ENCODE measurements at places on chromosomes 1 and 21.

DNA sequence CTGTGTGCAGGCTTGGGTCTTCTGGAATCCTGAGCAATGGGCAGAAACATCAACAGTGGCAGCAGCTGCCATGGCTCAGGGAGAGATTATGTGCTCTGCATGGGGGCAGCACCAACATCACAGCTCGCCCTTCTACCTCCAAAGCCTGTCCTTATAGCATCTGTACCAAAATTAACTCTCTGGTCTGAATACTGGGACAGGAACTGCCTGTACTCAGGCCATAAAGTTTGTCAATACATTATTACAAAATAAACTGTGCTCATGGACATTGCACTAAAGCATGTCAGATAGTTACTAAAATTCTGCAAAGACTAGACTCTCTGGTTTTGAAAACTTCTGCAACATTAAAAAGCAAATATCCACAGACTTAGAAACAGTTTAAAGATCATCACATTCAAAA, 91.6 kb downstream of the ZC3H11B start:
- DNase-seq: no peak

DNA sequence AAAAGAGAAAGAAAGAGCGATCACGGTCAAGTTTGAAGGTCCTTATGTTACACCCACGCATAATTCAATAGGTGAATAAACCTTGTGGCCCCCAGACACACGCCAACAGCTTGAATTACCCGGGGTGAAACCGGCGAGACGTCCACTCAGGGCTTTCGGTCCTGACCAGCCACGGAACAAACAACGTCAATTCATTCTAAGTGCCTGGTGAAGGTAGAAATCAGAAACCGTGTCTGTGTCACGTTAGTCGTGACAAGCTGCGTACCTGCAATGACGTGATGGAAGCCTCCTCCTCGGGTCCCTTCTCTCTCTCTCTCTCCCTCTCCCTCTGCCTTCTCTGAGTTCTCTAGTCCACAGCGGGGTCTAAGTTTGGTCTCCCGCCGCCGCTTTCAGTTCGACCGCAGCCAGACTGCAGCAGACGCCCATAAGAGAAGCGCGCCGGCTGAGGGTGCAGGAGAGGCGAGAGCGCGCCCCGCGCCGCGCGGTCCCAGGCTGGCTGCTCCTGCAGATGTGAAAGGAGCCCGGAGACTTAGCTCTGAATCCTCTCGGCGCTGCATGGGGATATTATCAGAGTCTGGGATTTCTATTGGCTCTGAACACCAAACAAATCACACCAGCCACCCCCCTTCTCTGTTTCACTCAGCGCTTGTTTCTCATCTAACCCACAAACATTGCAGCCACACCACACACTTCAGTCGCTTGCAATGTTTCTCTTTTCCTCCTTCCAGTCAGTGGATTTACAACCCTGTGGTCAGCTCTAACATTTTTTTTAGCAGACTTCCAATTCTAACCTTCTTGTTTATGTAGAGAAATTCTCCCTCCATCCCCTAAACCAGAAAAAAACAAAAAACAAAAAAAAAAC, at the start of gene GREM2:
Gene GREM2 (minus strand): TSS at position 537 of the 862 bp plus-strand sequence. CDS start 118,680 bp downstream, outside the sequence.
- DNase-seq: no peak

DNA sequence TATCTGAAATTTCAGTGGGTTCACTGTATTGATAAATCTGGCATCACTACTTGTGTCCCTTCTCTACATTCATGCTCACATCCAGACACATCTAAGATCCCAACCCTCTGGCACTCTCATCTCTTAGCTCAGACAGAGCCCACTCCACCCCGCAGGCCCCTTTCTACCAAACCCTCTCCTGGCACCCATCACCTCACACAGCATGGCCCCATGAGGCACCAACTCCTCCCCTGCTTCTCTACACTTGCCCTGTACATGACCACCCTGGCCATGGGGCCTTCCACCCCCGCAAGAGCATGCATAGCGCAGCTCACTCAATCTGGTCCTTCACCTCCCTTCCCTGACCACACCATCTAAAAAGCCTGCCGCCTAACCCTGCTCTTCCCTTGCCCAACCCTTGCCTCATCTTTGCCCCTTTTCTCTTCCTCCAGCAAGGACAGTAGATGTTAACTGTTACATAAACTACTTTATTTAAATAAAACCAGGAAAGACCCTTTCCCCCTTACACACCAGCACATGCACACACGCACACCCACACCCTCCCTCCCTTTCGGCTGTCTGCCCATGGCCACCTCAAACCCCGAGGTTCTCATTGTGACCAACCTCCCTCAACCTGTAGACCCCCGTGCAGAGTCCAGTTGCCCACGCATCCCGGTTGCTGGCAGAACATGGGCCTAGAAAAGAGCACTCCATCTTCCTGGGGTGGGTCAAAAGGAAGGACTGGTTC, 15.6 kb downstream of the SH3BP5L start:
- no peak for DNase-seq

DNA sequence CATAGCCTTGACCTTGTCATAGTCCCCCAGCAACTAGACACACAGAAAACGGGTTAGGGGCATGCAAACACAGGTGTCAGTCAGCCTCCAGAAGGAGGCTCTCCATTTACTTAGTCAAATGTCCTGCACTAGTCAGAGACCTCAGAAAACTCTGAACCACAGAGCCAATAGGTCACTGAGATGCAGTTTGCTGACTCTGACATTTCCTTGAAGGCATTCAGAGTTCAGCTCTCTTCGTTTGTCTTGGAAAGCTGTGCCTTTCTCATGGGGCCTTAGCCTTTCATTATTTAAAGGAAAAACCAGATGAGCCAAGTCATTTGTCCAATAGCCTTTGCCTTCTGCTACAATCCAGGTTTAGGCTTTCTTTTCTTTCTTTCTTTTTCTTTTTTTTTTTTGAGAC, 3.5 kb downstream of the OLFML2B start:
- no peak for DNase-seq

- no peak for DNase-seq
Measured at GRCh38 chr1:195530961-195531360, 1077.3 kb downstream of the KCNT2 start.

DNA sequence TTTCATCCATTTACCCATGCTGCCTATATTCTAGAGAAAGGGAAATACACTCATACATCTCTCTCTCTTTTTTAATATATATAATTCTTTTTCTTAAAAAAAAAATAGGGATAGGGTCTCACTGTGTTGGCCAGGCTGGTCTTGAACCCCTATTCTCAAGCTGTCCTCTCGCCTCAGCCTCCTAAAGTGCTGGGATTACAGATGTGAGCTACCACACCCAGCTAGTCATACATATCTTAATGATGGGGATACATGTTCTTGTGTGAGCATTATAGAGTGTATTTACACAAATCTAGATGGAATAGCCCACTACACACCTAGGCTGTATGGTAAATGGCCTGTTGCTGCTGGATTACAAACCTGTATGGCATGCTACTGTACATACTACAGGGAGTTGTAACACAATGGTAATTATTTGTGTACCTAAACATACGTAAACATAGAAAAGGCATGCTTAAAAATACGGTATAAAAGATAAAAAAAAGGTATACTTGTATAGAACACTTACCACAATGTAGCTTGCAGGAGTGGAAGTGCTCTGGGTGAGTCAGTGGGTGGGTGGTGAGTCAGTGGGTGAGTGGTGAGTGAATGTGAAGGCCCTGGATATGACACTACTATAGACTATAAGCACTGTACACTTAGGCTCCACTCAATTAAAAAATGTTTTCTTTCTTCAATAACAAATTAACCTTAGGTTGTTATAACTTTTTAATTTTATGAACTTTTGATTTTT, 72.9 kb downstream of the IVNS1ABP start:
- no peak for DNase-seq

- DNase-seq: no peak
Measured at GRCh38 chr1:17340358-17340757, 31.6 kb upstream of the PADI6 start.

DNA sequence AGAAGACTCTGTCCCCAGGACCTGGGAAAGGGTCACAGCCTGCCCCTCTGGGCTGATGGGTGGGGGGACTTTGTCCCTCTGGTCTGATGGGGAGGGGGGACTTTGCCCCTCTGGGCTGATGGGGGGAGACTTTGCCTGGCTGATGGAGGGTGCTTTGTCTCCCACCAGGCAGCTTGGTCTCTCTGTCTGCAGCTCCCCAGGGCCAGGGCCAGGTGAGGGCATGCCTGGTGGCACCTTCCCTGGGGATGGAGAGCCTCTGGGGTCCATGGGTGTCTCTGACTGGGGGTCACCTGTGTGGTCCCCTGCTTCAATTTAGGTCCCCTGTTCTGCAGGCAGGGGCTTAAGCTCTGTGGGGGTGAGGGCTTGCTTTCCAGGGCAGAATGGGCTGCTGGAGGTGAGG, 23.5 kb upstream of the TTC34 start:
- no peak for DNase-seq

DNA sequence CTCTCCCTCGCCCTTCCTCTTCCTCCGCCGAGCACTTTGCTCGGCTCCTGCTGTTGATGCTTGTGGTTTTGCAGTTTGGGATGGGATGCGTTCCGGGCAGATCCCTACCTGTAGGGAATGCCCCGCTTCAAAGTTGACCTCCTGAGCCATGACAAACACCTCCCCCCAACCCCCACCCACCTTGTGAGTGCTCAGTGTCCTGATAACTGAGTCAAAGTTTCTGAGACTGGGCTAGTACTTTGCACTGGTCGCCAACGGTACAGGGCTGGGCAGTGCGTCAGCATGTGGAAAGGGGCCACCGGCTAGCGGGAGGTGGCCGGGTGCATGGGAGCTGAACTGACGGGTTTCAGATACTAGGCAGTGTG, 771 bp downstream of the RABGAP1L start:
- no peak for DNase-seq
